Activated CD4-positive, alpha-beta memory T cell treated with anti-CD3 and anti-CD28 coated beads for 36 hours (primary cell): ENCODE measurements at places on chromosomes 6 and 20. TPM values are rescaled to one million over a fixed set of nuclear protein-coding genes. Genes with fewer than 3 reads are reported as not detected.

Gene IP6K3
- not detected for total RNA-seq

Gene GPR6
- total RNA-seq = not detected

Gene DLGAP4
- total RNA-seq = 18.8 TPM

Gene ECT2L
- total RNA-seq = not detected

Gene TTK
- total RNA-seq = 37.2 TPM
